ENCODE measurements at places on chromosomes 16 and 17. TPM values are rescaled to one million over a fixed set of nuclear protein-coding genes. Genes with fewer than 3 reads are reported as not detected.

- no peak for DNase-seq
These were observed 14.9 kb upstream of the MMD start for GRCh38 chr17:55436224-55437158.

DNA sequence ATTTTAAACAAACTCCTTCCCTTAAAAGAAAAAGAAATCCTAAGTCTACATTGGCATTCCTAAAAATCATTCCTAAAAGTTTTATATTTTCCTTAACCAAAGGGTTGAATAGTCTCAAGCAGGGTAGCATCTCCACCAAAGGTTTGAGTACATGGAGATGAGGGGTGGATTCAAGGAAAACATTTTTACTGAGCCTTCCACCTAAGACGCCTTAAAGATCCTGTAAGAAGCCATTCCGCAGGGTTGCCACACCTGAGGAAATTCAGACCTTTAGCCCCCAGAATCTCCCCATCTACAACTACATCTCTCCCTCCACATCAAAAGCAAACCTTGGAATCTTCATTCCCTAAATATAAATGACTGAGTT is 7.7 kb upstream of the AKTIP start:
- no peak for DNase-seq

DNA sequence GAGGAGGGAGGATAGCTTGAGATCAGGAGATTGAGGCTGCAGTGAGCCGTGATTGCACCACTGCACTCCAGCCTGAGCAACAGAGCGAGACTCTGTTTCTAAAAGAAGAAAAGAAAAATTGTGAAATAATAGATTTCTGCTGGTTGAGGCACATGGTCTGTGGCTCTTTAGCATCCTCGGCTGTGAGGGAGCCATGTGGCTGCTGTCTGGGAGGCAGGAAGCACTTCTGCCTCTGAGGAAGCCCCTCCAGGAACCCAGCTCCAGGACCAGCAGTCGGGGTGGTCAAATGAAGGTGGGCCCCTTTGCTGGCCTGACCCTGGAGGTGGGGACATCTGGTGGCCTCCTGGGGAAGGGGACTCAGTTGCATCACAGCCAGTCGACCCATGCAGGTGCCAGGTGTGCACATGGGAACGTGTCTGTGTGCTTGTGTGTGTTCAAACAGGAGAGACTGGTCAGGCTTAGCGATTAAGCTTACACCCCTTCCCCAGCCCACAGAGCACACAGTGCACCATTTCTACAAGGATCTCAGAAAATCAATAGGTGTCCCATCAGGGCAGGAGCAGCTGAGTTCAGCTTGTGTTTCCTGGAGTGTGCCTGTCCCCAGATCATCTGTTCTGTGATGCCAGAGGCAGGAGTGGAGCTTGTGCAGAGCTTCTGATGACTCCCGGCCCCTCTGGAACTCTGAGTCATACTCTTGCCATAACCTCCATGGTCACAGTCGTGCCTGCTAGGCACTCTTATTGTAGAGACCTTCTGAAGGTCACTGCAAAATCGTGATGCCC is 24.3 kb upstream of the MGAT5B start:
- DNase-seq: no peak

DNA sequence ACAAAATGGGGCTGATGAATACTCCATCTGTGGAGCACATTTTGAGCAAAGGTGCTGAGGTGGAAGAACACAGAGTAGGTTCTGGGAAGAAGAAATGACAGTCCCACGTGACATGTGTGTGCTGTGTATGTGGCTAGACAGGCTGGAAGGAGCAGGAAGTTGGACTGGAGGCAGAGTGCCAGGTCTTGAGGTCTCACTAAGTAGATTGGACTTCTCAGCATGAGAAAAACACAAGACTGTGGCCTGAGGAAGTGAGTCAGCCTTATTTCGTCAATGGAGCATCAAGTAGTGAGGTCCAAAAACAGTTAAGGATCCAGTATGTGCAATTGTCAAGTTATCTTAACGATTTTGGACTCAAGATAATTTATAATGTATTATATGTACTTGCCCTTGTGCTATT is 736.5 kb downstream of the KCNJ2 start:
- no peak for DNase-seq

DNA sequence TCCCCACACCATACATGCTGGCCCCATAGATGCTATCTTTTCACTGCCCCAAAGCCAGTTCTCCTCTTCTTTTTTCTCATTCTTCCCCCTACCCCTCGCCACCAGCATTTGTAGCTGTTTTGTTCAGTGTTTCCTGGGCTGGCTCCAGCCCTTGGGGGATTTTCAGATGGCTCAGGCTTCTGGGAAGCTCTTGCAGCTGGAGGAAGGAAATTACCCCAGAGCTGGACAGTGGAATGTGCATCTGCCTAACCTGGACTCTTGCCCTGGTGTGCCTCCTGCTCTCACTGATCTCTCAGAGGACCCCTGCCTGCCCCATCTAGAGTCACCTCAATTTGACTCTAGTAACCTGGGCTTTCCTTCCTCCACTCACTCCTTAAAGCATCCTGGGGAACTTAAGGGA is 82.8 kb downstream of the MYH13 start:
- DNase-seq: no peak

- DNase-seq: peak; percentile 71
These were observed 8.0 kb downstream of the TLCD3A start for GRCh38 chr17:740240-741017.

GRCh38 chr17:77507111-77507885 is 366.5 kb downstream of the SEC14L1 start:
- DNase-seq: no peak

- DNase-seq: no peak
These were observed 49.3 kb upstream of the BCO1 start for GRCh38 chr16:81189100-81189664.

DNA sequence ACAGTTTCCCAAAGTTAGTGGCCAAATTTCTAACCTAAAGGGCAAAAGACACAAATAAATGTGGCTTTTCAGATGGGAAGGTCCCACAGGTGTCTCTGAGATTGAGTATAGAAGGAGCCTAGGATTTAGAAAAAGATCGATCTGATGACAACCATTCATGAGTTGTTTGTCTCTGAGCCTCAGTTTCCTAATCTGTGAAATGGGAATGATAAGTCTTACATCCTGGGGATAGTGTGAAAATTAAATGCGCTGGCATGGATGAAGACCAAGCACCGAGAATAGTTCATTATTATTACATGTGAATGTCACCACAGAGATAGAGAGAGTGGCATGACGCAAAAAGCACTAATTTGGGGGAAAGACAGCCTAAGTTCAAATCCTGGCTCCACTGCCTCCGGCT is 7.2 kb downstream of the CDH5 start:
- no peak for DNase-seq

DNA sequence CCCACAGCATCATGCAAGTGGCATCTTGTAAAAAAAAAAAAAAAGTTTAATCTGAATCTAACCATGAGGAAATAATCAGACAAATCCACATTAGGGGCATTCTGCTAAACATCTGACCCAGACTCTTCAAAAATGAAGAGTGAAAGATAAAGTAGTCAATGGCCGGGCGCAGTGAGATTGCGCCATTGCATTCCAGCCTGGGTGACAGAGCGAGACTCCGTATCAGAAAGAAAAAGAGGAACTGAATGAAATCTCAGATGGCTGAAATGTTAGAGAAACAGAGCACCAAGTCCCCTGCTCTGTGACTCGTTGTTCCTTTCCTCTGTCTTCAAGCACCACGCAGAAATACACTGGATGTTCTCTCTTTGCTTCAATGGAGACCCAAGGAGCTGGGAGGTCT is 12.7 kb upstream of the RNF135 start:
- DNase-seq: no peak

DNA sequence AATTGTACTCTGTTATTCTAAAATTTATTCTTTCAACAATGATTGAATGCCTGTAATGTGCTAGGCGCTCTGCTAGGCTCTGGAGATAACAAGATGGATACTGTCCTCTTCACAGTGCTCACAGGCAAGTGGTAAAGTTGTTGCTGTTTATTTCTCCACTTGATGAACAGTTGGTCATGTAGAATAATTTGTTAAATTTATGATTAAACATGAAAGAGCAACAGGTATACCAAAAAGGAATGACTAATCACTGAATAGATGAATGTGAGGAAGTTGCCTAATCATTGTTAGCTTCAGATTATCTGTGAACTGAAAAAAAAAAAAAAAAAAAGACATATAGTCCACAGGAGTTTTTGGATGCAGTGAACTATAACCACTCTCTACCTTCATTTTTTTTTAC is 62.3 kb downstream of the NFATC3 start:
- no peak for DNase-seq

DNA sequence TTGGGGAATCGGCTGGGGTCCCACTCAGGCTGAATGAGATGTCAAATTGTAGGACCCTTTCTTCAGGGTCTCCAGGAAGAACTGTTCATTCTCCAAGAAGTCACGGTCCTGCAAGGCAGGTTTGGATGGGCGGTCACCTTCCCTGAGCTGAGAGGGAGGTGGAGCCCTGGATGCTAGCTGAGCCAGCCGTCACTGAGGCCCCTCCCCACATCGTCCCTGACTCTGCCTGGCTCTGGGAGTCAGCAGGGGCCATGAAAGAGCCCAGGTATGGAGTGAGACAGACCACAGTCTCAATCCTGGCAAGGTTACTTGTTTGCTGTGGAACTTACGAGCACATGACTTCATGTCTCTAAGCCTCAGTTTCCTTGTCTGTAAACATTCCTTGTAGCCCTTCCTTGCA is 6.0 kb upstream of the MRPL38 start:
- DNase-seq: no peak

DNA sequence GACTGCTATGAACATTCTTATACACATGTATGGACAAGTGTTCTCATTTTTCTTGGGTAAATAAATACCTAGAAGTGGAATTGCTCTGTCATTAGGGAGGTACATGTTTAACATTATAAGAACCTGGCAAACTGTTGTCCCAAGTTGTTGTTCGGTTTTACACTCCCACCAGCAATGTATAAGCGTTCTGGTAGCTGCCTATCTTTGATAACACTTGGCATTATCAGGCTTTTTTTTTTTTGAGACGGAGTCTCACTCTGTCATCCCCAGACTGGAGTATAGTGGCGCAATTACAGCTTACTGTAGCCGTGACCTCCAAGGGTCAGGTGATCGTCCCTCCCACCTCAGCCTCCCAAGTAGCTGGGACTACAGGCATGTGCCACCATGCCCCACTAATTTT is 16.3 kb downstream of the ATAD5 start:
- DNase-seq: no peak

- no peak for DNase-seq
These were observed 94.0 kb upstream of the WSB1 start for GRCh38 chr17:27199948-27200347.

GRCh38 chr17:38753071-38753506 is 548 bp downstream of the PSMB3 start:
- no peak for DNase-seq

DNA sequence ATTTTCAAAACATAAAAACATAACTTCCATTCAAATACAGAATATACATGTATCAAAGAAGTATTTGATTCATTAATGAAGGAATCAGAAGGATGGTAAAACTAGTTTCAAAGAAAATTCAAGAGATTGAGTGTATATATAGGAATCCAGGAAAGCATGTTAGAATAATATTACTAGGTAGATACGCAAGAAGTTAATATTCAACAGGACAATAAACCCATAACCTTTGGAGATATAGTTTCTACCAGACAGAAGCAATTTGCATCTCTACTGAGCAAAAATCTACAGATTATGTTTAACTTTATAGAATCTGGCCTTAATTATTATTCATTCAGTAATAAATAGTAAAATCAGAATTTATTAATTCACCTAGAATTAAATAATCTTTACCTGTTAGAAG is 166.8 kb downstream of the CNTNAP4 start:
- no peak for DNase-seq

DNA sequence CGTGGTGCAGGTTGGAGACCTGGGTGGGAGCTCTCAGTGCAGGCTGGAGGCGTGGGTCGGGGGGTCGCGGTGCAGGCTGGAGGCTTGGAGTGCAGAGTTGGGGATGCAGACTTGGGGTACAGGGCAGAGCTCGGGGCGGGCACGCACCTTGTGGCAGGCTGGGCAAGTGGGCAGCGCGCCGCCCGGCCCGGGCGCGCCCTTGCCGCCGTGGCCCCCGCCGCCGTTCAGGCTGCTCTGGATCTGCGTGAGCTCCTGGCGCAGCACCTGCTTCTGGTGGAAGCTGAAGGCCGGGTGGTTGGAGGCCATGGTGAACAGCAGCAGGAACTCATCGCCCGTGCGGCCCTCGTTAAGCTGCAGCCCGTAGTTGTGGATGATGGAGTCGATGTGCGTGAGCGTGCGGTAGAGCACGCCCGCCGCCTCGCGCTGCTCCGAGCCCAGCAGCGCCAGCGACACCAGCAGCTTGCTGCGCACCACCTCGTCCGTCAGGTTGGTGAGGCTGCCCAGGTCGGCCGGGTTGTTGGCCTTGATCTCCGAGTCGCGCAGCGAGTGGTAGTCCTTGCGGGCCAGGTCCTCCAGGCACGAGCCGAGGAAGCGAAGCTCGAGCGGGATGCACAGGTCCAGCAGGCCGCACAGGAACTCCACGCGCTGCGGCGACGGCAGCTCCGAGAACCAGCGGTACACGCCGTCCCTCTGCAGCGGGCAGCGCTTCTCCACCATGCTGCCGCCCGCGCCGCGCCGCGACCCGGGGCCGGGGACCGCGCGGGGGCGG is 1.1 kb downstream of the ZCCHC14 start:
- peak; percentile 58 for DNase-seq

DNA sequence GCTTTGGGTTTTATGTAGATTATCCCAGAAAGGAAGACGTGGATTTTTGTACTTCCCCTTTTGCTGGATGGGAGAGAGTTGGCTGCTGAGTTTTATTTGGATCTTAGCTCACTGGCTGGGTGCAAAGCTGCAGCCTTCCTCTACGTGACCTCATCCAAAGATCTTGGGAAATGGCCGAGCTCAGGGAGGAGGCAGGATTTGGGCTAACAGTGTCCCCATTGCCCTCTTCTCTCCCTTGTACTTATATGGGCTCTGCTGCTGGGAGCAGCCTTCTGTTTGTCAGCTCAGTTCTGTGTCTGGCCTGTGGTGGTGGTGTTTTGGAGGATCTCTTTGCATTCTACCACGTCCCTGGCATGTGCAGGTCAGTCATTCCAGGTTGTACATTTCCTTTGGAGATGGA is 2.0 kb downstream of the AOC3 start:
- no peak for DNase-seq

GRCh38 chr16:80909720-80910119 is 97.0 kb downstream of the CMC2 start:
- no peak for DNase-seq

DNA sequence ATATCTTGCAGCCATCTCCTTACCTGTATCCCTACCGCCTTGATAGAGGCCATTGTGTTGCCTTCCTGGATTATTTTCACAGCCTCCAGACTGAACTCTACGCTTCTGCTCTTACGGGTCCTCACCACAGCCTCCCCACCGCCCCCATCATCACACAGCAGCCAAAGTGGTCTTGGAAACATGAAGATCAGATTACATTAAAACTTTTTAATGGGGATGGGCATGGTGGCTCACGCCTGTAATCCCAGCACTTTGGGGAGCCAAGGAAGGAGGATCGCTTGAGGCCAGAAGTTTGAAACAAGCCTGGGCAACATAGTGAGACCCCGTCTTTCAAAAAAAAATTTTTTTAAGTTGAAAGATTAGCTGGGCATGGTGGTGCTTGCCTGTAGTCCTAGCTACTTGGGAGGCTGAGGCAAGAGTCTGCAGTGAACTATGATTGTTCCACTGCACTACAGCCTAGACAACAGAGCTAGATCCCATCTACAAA is 150.5 kb downstream of the NPIPB5 start:
- no peak for DNase-seq

The STH gene
- total RNA-seq: not detected

The MED9 gene
- total RNA-seq: 13.1 TPM

The CNGB1 gene
- total RNA-seq: not detected

The KRT26 gene
- total RNA-seq: not detected

The ACSM2A gene
- not detected for total RNA-seq

The KRT39 gene
- total RNA-seq: not detected

The KRT25 gene
- total RNA-seq: not detected

The NPIPB6 gene
- 5.2 TPM for total RNA-seq

The CCL8 gene
- total RNA-seq: not detected

The PLCG2 gene
- 5.7 TPM for total RNA-seq

All from activated naive CD4-positive, alpha-beta T cell treated with anti-CD3 and anti-CD28 coated beads, Interleukin-2, amount 50 U/mL, for 72 hours (primary cell).